ENCODE measurements at places on chromosomes 1 and 21. TPM values are rescaled to one million over a fixed set of nuclear protein-coding genes. Genes with fewer than 3 reads are reported as not detected.

DNA sequence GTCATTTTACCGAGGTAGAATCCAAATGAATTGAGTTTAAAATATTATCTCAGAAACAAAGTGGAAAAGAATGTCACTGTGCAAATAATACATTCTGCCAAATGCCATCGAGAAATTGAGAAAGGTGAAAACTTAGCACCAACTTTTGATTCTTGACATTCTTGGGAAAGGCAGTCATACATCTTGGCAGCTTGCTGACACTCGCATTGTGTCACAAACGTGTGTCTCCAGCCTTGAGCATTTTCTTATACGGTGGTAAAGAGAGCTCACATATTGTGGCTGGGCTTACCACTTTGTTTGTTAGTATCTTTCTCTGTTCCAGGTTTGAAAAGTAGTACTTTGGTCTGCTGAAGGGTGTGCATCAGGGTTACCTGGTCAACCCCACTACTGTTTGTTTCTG, 1456.1 kb downstream of the BRINP3 start:
- no peak for DNase-seq

DNA sequence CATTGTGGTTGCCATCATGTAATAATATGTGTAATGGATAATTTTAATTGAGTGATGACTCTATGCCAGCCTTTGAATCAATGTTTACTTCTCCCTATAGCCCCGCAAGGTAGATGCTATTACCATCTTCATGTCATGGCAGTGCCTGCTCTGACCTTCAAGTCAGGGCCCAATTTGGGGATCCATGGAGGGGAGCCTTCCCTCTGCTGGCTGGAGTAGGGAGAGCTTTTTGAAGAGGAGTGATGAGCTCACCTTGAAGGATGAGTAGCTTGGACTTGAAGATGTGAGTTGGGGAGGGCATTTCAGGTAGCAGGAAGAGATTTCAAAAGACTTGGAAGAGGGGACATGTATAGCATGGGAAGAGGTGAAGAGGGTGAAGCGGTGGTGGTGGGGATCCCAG, 189.2 kb downstream of the FOXD2 start:
- DNase-seq: no peak

DNA sequence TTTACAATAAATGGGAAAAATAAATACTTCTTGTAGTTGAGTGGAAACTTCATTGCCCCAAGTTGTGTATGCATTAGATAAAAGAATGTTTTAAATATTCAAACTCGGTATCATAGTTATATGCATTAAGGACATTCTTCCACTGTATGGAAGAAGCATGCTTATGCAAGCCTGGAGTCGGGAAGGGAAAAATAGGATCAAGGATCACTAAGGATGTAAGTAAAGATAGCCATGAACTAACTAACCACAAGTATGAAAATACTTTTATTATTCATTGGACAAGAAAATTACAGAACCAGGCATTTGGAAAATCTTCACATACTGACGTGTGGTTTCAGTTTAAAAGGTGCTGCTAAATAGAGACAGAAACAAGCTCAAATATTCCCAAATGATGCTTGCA, 26.9 kb upstream of the DPYD start:
- no peak for DNase-seq

DNA sequence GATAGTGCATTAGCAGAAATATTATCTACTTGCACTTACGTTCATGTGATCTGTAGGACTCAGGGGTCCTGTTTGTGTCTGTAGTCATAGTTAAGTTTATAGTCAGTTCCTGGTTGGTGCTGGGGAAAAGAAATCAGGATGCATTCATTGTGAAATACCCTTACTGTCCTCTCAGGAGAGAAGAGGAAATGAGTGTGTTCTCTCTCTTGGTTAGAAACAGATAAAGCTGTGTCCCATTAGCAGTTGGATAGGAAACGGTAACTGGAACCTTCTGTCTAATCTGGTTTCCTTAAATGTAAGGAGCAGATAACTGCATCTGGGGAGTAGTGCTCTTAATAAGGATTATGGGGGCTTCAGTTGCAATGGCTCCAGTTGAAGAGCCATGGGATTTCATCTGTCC, 8.9 kb downstream of the SDCCAG8 start:
- DNase-seq: no peak

DNA sequence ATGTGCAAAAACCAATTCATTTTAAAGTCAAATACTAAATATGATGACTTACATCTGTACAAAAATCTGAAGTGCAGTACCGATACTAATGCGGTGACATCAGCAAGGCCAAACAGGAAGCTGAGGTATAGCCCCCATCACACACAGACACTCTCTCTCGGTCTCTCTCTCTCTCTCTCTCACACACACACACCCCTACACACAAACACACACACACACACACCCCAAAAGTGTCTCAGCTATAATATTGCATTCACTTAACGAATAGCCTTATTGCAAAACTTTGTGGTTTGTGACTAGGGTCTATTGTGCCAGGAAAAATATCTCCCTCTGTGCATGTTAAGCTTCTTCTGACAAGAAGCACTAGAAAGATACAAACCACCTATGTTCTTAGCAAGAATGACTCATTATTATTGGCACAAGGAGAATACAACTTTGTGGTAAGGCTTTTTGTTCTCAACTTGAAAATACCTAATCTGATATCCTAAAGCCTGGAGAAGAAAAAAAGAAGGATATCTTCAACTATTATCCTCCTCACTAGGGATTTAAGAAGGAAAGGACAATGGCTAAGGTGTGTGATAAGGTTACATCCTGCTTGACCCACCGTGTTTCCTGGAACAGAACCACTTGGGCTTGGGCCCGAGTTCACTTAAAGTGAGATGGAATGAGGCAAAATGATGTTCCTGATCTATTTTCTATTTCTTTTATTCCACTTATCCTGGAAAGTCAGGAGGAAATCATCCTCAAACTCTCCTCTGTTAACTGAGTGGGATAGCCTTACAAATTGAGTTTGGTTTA, 107.1 kb downstream of the NIBAN1 start:
- DNase-seq: no peak

DNA sequence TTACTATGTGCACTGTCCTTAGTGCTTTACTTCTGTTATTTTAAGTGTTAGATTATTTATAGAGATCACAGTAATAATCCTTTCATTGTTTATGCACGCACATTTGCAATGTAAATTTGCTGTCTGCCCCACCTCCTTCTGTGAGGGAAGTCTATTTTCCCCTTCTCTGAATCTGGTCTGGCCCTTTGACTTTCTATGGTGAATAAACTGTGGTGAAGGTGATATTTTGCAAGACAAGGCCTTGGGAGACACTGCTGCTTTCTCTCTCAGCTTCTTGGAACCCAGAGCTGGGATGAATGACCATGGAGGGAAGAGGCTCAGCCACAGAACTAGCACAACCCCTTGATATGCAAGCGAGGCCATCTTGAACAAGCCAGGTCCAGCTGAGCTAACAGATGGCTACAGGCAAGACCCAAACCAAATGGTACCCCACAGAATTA, 156.3 kb downstream of the ST6GALNAC3 start:
- DNase-seq: no peak

DNA sequence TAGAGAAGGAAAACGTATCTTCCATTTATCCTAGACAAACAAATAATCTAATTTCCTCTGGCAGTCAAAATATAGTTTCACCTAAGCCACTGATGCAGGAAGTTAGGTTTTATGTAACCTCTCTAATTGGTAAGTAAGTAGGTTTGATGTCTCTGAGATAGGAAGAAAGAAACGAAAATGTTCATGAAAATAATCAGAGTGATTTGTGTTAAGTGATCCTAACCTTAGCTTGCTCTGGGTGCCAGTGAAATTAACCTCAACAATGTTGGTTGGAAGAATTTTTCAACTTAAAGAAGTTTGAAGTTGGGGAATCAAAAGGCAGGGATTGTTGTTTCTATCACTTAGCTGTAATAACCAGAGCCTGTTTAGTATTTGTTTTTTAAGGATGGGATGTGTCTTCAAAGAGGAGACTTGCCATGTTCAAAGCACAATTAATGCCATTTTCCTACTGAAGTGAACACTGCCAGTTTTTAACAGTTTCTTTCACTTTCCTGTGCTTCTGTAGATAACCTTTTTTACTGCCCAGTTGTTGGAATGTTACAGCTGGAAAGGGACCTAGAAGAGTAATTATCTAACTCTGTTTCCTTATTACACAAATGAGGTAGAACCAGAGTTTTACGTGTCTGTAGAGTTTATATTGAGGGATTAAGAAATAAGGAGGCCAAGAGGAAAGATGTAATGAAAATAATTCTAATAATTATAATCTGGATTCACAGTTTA, 18.4 kb downstream of the HIPK1 start:
- DNase-seq: no peak

DNA sequence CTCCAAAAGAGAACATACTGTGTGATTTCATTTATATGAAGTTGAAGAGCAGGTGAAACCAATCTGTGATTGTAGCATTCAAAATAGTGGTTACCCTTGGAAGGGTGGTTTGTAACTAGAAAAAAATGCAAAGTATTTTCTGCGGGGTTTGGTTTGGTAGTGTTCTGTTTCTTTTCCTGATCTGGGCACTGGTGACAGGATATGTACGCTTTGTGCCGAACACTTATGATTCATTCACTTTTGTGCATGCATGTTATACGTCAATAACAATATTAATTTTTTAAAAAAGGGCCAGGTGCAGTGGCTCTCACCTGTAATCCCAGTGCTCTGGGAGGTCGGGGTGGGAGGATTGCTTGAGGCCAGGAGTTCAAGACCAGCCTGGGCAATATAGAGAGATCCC, 63.8 kb downstream of the CD34 start:
- no peak for DNase-seq

- no peak for DNase-seq
Measured at GRCh38 chr1:75632350-75632949, 21.5 kb upstream of the SLC44A5 start.

- no peak for DNase-seq
Measured at GRCh38 chr1:93042187-93043056, 36.7 kb upstream of the MTF2 start.

DNA sequence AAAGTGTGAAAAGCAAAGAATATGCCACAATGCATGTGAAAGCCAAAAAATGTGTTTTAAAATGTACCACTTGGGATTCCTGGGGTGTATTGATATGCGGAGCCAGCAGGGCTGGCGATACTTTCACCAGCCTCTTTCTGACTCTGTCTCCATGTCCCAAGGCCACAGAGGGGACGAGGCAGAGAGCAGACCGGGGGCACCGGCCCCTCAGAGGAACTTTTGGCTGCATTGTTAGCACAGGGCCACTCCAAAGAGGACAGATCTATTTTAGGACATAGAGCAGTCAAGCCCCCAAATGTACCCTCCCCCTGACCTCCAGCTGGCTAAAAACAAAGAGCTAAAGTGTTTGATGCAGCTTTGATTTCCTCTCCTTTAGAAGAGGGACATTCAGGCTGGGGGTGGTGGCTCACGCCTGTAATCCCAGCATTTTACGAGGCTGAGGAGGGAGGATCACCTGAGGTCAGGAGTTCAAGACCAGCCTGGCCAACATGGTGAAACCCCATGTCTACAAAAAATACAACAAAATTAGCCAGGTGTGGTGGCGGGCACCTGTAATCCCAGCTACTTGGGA, 25.6 kb upstream of the ZNF436 start:
- DNase-seq: no peak

- DNase-seq: no peak
Measured at GRCh38 chr1:111468717-111469100, 5.1 kb upstream of the C1orf162 start.

DNA sequence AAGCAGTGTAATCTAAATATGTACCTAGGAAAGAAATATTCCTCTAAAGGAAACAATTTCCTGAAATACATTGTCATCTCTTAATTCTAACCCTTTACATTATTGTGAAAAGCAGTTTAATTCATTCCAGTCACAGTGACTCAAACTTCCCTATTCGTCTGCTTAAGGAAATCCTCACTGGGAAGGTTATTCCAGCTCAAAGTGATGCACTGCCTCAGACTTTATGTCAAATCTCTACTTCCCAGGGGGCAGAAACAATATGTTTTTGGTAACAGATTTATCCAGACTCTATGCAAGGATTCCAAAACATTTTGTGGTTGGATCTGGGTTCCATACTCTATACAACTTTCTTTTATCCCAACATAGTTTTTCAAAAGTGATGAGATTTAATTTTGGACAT, 145.2 kb downstream of the NTMT2 start:
- DNase-seq: no peak

GRCh38 chr1:239995281-239995680, 96.4 kb upstream of the FMN2 start:
- no peak for DNase-seq

GRCh38 chr1:202588503-202589189, 121.6 kb downstream of the SYT2 start:
- DNase-seq: no peak

GRCh38 chr1:229408458-229409037, 25.3 kb downstream of the ACTA1 start:
- no peak for DNase-seq

GRCh38 chr1:36735939-36736730, 253.4 kb upstream of the CSF3R start:
- DNase-seq: no peak

- DNase-seq: no peak
Measured at GRCh38 chr1:3504822-3505153, 50.3 kb downstream of the ARHGEF16 start.

GRCh38 chr1:228120351-228120750, 11.3 kb upstream of the MRPL55 start:
- DNase-seq: no peak

- no peak for DNase-seq
Measured at GRCh38 chr21:41924368-41924754, 29.5 kb downstream of the C2CD2 start.

DNA sequence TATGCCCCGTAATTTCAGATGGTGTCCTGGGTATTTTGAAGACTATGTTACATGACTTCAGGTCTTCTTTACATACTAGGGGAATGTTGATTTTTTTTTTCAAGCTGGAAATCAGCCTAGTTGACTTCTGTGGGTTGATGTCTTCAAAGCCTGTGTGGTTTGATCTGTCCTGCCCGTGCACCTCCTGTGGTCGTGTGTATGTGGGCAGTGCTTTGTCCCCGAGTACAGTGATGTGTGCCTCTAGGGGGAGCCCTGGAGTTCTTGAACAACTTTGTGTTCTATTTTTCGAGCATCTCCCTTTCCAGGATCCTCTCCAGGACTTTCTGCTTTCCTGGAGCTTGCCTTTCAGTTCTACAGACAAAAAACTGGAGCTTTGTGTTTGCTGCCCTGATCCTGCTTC, 28.9 kb downstream of the OBSCN start:
- no peak for DNase-seq

- no peak for DNase-seq
Measured at GRCh38 chr1:156241926-156242325, at the start of gene BGLAP. Gene BGLAP, plus strand, starts transcription at chr1:156242184. Its CDS starts 48 bp downstream, at chr1:156242232.

- DNase-seq: no peak
Measured at GRCh38 chr1:19309123-19309813, 2.7 kb downstream of the AKR7A2 start.

The FCGR3A gene
- 0.81 TPM for polyA plus RNA-seq

The PACC1 gene
- 6.1 TPM for polyA plus RNA-seq

The PTGS2 gene
- polyA plus RNA-seq: 1.3 TPM

The ACKR1 gene
- 3.0 TPM for polyA plus RNA-seq

The TRPM2 gene
- 1.5 TPM for polyA plus RNA-seq

The IL12RB2 gene
- 1.0 TPM for polyA plus RNA-seq

The HMGB4 gene
- polyA plus RNA-seq: not detected

Data from forelimb muscle (tissue), 1 donor.